NCI-H526 treated with DMSO at 0.1 percent for 48 hours (cell line): ENCODE measurements at places on chromosomes 11 and 22.

- DNase-seq = no peak
Observed at GRCh38 chr22:28899199-28899853, 16.0 kb downstream of the ZNRF3 start.

DNA sequence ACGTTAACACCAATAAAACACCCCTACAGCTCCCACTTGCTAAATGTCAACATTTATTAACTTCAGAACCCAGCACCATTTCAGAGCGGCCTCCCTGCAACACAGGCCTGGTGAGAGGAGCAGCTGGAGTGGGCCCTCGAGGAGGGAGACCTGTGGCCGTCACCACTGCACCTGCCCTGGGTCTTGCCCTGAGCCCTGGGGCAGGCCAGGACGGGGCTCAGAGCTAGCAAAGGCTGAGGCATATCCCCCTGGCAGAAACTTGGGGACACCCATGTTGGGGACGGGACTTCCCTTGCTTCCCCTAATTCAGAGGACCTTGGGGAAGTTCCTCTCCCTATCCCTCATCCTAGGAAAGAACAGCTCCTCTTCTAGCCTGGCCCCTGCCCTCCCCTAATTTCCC, 137.3 kb upstream of the THY1 start:
- no peak for DNase-seq

GRCh38 chr11:114094516-114094915, 35.0 kb downstream of the ZBTB16 start:
- no peak for DNase-seq

GRCh38 chr11:78533399-78533798, 41.3 kb downstream of the NARS2 start:
- DNase-seq = no peak

DNA sequence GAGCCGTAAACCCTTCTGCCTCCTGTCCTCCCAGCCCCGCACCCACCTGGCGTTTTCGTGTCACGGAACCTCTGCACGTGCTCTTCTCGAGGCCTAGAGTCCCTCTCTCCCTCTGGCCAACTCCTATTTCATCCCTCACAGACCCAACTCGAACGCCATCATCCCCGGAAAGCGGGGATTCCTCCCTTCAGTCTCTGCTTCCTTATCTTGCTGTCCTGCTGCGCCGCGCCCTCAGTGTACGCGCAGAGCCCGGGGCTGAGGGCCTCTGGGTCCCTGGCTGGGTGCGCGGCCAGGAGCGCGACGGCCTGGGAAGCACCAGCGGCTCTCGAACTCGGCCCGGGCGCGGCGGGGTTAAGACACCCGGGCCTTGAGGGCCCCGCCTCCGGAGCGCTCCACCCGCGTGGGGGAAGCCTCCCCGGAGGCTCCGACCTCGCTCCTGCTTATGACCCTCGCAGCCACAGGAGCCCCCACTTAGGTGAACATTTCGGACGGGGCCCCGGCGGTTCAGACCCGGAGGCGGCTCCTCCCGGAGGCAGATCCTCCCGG, 398 bp upstream of the ATG16L2 start:
- peak; percentile 81 for DNase-seq

- DNase-seq = no peak
Observed at GRCh38 chr11:126337126-126337473, 18.4 kb upstream of the ST3GAL4 start.

- no peak for DNase-seq
Observed at GRCh38 chr11:13118650-13119049, 109.5 kb downstream of the RASSF10 start.

GRCh38 chr11:18773104-18773503, 18.5 kb downstream of the PTPN5 start:
- DNase-seq = no peak

- no peak for DNase-seq
Observed at GRCh38 chr11:115892016-115892415, 387.8 kb upstream of the CADM1 start.

DNA sequence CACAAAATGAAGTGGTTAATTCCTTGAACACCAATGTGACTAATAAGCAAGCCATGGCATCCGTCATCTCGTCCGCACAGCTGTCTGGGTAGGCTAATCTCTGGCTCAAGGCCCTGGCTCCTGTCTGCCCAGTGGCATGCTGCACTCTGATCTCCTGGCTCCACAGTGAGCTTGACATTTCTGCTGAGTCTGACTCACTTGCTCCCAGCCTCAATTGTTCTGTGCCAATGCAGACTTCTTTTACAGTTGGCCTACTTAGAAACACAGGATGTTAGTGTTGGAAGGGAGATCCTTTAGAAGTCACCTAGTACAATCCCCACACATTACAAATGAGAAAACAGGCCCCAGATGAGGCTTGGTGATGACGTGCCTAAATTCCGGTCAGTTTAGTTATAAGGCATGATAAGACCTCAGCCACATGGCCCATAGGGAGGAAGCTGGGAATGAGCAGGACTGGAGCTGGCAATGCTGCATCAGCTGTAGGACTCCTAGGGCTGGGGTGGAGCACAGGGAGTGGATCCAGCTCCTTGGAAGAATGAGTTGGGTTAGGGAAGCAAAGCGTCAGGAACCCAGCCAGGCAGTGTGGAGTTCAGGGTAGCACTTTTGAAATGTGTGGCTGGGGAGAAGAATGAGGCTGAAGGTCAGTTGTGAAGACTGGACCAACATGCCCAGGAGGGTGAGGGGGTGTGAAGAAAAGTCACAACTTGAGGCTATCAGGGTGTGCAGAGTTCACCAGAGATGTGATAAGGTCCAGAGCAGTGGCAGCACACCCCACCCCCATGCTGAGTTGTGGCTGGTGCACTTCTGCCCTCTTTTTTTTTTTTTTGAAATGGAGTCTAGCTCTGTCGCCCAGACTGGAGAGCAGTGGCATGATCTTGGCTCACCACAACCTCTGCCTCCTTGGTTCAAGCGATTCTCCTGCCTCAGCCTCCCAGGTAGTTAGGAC, 70.2 kb upstream of the EED start:
- DNase-seq = no peak

DNA sequence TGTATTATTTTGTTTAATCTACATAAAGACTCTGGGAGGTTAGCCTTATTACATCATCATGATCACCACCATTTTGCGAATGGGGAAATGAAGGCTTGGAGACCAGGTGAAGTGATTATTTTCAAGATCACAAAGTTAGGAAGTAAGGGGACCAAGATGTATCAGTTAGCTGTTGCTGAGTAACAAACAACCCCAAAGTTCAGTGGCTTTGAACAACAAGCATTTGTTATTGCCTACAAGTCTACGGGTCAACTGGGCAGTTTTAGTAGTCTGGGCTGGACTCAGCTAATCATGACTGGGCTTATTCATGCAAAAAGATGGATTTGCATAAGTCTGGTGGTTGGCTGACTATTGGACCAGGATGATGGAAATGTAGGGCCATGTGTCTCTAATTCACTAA, 389.2 kb downstream of the MIAT start:
- DNase-seq = peak; percentile 32

DNA sequence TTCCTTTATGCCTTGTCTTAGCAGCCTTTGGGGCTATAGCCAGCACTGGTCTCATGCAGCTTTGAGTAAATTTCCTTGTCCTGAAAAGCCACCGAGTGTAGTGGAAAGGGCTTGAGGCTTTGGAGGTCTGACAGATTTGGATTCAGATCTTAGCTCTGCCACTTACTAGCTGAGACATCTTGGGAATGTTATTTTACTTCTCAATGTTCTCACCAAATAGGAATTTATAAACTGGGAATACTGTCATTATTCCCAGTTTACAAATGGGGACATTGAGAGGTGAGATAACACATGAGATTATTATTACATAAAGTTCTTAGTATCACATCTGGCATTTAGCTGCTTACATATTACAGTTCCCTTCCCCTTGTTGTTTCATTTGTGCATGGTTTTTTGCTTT, 95.5 kb downstream of the COMMD9 start:
- no peak for DNase-seq

- no peak for DNase-seq
Observed at GRCh38 chr11:31477528-31478222, 31.7 kb downstream of the IMMP1L start.

GRCh38 chr11:102914238-102915043, 39.7 kb upstream of the MMP12 start:
- DNase-seq = no peak

DNA sequence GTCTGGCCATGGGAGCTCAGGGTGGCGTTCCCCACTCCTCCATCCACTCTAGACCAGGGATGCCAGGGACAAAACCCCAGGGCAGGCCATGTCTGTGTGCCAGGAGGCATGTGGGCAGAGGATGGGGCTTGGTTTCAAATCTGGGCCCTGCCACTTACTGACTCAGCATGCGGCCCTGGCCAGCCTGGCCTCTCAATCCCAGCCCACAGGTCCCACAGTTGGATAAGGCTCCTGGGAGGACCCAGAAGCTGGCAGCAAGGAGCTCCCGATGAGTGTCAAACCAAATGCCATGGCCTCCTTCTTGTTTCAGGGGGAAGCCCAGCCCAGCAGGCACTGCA, 1290.4 kb downstream of the BRD1 start:
- DNase-seq = no peak

DNA sequence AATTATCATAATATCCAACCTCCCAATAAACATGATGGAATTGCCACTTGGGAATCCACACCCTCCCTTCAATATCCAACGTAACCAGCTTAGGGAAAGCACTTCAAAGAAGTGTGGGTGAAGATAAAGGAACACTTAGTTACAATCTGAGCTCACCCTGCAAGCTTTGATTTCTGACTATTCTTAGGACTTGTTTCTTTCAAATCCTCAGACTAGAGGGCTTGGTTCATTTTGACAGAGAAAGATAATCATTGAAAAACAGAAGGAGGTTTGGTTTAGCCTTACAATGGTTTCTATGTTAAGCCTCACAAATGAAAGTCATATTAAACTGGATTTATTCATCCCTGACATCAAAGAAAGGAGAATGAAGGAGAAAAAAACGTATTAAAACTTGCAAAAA, 57.9 kb upstream of the SYT13 start:
- DNase-seq = no peak

DNA sequence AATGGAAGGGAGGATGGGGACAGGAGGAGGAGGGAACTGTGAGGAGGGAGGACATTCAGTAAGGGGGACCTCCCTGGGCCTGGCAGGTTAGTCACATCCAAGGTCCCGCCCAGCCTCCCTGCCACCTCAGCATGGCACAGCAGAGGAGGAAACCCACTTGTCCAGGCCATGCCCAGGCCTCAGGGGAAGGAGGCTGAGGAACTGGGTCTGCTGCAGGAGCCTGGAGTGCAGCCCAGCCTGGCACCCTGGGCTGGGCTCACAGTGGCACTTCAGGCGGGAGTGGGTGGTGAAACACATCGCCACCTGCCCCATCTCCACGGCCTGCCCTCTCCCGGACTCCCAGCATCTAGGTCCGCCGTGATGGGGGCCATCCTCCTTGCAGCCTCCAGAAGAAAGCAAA, 17.2 kb upstream of the KLHL35 start:
- DNase-seq = no peak

- DNase-seq = no peak
Observed at GRCh38 chr11:13859892-13860291, 102.6 kb upstream of the SPON1 start.

DNA sequence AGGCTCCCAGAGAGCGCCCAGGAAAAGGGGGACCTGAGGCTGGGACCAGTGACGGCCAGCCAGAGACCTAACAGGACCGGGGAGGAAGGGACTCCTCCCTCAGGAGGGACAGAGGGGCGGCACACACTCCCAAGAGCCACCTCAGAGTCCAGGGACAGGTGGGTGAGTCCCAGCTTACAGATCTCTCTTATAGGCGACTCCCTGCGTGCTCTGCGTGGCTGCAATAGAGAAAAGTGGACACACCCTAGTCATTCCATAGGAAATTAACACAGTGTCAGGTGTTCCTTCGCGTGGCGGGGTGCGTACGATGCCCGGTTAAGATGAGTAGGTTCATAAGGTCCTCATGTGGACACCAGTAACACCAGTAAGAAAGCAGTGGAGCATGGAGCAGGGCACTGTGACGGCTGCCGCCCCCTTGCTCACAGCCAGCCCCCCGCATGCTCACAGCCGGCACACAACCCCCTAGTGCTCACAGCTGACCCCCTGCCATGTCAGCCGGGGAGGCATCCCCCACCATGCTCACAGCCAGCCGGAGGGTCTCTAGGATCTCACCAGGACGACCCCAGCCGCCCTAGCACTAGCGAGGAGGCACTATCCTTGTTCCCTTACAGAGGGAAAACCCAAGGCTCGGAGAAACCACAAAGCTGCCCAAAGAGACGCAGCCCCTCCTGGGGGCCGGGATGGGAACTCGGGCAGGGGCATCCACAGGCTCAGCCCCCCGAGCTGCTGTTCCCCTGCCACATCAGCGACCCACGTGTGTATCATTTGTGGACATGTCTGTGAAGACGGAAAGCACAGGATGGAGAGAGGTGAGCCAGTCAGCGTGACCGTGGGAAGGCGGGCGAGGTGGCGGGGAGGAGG, 426.8 kb downstream of the TBC1D22A start:
- DNase-seq = peak; percentile 3

DNA sequence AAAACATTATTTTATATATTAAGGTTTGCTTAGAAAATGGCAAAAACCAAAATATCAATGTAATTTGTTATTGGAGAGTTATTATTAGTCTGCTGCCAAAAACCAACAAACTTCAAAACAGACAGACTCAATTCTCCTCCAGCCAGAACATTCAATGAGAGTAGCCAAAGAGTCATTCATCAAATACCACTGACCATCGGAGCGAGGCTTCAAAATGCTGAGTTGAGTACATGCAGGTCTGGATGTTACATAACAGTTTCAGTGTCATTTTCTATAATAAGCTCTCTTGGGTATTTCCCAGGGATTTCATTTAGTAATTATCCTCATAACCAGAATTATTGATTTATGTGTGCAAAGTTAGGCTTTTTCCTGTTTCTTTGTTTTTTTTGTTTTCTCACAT, 42.6 kb downstream of the CHST1 start:
- DNase-seq = no peak

DNA sequence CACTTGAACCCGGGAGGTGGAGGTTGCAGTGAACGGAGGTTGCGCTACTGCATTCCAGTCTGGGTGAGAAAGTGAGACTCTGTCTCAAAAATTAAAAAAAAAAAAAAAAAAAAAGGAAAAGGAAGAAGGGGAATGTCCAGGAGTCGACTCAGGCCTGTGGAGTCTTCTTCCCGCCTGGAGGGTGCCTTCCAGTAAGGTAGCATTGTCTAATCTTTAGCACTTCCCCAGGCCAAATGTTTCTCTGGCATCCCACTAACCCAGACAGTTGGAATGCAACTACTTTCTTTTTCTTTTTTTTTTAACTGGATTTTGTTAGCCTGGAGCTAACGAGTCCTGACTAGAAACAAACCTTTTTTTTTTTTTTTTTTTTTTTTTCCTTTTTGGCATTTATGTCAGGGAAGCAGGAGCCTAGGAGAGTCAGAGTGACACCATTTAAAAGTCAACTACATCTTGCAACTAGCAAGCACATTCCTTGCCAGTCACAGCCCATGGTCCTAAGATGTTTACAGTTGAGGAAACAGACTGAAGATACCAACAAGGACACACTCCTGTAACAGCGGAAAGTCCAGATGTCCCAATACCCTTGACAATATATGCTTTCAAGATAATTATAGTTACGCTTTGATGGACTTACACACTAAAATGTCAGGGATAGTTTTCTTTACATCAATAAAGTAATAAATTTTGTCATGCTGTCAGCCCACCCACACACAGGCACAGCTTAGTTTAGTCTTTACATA, 10.6 kb downstream of the PLET1 start:
- DNase-seq = no peak
